ENCODE measurements at places on chromosomes 12 and 14.

GRCh38 chr12:44476683-44477082 lies 399.4 kb downstream of the NELL2 start:
- DNase-seq = no peak

GRCh38 chr12:6850796-6851152 lies 312 bp downstream of the CDCA3 start:
- no peak for DNase-seq

DNA sequence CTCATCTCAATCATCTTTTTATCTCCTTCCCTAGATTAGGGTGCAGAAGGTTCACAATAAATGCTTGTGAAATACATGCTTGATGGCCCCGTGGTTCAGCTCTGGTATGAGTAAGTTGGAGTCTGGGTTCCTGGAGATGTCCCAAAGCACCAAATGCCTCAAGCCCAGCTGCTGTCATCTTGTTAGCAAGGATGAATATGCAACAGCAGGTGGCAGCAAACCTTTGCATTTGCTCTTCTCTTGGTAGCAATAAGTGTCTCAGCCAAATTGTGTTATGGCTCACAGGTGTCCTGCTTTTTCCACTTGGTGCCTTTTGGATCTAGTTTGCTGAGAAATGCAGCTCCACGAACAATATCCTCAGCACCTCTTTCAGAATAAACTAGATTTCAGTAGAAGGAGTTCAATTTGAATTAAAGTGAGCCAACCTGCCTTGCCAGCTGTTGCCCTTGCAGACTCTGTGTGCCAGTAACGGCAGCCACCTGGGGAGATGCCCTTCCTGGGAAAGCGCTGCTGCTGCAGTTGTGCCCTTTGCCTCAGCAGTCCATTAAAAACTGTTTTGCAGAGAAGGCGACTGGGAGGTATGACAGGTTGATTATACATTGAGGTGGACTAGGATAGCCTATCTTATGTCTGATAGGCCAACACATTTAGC lies 417.3 kb downstream of the SNAPC1 start:
- DNase-seq = peak; percentile 50

DNA sequence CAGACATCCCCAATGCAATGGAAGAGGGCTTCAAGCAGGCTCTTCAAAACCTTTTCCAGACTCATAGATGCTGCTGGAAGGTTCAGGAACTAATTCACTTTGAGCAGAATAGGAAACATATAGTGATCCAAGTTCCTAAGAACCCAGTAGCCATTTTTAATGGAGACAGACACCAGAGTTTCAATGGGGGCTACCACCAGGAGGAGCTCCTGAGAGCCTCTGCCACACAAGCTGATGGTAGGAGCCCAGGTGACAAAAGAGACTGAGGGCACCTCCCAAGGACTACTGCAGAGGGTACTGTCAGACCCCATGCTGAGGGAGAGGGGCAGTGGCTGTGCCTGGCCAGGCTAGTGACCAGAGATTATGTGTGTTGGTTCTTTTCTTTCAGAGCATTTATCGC lies 45.9 kb downstream of the IFNG start:
- peak; percentile 41 for DNase-seq

GRCh38 chr14:36618641-36619040 lies 36.2 kb upstream of the NKX2-8 start:
- no peak for DNase-seq

GRCh38 chr14:75986439-75986765 lies 839 bp downstream of the IFT43 start:
- no peak for DNase-seq

DNA sequence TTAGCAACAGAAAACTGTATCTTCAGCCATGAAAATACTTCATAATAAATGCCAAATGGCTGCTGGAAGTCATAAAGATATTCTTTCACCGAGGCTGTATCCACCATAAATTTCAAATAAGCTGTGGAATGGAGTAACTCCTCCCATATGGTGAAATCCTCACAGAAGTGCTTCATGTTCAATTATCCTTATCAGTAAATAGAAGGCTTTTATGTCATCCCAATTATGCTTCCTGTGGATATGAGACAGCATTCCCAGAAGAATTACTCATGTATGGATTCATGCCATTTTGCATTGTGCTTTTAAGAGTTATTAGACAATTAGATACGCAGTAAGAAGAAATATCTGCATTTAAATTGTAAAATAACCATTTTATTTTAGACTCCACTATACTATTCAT lies 99.0 kb downstream of the RTN1 start:
- no peak for DNase-seq

GRCh38 chr14:55588259-55588699 lies 8.3 kb downstream of the KTN1 start:
- no peak for DNase-seq

- DNase-seq = no peak
Measured at GRCh38 chr12:115249671-115250278, 565.8 kb upstream of the TBX3 start.

DNA sequence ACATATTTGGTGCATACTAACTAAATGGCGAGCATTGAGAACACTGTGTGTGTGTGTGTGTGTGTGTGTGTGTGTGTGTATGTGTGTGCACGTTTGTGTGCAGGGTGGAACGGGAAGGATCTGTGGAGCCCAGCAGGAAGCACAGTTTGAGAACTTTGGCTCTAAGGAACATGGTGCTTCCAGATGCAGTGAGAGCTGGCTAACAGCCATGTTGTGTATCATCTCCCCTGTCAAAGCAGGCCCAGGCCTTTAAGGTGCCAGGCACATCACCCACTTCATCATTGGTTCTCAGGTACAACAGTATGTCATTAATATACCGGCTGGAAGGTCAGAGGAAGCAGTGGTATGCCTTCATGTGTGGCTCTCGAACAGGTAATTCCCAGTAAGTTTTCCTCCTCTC lies 72.5 kb downstream of the SLC8A3 start:
- DNase-seq = no peak

GRCh38 chr12:89525305-89525823 lies 483 bp downstream of the POC1B start:
- DNase-seq = peak; percentile 47

DNA sequence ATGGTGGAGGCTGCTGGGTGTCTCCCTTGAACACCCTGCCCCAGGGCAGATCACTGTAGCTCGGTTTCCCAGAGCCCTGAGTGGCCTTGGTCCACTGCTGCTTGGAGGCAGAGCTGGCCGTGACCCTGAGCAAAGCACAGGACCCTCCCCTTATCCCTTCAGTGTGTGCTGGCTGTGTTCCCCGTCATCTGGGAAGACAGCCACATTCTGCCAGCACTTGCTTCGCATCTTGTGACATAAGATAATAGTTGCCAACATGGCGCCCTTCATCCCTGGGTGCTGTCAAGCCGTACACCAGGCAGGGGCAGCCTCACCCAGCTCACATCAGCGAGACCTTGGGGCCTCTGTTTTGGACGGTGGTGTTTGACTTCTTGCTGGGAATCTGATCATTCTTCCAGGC lies 12.1 kb upstream of the ALDH2 start:
- DNase-seq = no peak

GRCh38 chr12:19852100-19852855 lies 413.0 kb downstream of the AEBP2 start:
- no peak for DNase-seq

GRCh38 chr14:64611358-64612020 lies 61.7 kb downstream of the PPP1R36 start:
- no peak for DNase-seq

- no peak for DNase-seq
Measured at GRCh38 chr14:36439766-36440165, 80.3 kb downstream of the NKX2-1 start.

DNA sequence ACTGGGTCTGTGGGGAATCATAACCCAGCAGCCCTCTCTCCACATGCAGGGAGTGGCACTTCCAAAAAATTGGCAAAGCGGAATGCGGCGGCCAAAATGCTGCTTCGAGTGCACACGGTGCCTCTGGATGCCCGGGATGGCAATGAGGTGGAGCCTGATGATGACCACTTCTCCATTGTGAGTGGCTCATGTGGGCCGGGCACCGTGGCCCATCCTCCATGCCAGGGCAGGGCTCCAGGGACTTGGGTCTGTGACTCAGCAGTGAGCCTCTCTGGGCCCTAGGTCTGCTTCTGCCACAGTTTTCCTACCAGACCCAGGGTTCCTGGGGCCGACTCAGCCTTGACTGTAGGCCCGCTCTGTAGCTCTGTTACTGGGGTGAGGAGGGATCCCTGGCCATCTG lies 2.2 kb downstream of the NPFF start:
- DNase-seq = no peak

- DNase-seq = no peak
Measured at GRCh38 chr12:1173781-1174617, 183.0 kb downstream of the ERC1 start.

DNA sequence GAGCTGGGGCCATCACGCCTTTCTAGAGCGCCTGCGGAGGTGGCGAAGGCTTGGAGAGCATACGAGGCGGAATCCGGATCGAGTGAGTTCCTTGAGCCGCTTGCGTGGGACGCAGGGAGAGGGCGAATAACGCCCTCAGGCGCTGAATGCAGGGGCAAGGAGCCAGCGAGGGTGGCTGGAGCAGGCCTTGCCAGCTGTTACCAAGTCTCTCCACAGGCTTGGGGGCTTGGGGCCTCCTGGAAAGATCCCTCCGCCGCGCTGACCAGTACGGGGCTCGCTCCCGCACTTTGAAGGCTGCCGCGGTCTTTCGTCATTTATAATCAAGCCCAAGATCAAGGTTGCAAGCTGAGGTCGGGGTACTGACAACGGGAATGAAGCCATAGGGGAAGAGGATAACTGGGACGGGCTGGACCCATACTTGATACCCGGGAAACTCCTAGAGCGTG lies 1.2 kb downstream of the FLRT2 start:
- DNase-seq = no peak

DNA sequence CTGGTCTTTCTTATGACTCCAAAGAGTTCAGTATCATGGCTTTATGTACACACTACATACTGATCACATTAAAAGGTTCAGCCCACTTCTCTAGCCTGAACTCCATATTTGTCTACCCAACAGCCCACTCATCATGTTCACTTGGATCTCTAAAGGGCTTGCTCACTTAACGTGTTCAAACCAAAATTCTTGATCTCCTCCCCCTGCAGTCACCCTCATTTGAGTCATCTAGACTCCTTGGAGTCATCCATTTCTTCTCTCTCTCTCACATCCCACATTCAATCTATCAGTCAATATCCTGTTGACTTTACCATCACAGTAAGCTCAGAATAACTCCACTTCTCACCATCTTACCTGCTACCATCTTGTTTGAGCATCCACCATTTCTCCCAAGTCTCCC lies 148.4 kb upstream of the ARID2 start:
- DNase-seq = no peak

DNA sequence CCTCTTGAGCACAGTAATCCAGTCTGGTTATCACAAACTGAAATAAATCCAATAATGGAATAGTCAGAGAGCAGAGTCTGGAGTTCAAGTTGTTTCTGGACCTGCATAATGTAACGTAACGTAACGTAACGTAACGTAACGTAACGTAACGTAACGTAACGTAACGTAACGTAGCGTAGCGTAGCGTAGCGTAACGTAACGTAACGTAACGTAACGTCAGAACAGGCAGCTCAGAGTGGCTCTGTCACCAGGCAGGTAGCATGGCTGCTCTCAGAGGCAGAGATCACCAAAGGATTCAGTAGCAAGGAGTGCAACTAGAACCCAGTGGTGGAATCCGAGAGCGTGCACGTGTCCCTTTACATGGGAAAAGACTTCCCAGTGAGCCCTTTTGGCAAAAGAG lies 85.7 kb upstream of the USP44 start:
- no peak for DNase-seq

- DNase-seq = no peak
Measured at GRCh38 chr12:89163918-89164317, 188.4 kb downstream of the DUSP6 start.

GRCh38 chr14:94748667-94749347 lies 21.1 kb downstream of the GSC start:
- peak; percentile 49 for DNase-seq

DNA sequence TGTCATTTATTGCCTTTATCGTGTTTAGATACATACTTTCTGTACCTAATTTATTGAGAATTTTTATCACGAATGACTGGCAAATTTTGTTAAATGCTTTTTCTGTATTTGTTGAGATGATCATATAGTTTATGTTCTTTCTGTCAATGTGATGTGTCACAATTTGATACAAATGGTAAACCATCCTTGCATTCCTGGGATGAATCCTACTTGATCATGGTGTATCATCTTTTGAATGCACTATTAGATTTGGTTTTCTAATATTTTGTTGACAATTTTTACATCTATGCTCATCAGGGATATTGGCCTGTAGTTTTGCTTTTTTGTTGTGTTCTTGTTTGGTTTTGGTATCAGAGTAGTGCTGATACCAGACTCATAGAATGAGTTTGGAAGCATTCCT lies 185.1 kb downstream of the NUBPL start:
- no peak for DNase-seq

GRCh38 chr12:54175200-54175963 lies 13.4 kb downstream of the SMUG1 start:
- no peak for DNase-seq

GRCh38 chr14:60085085-60085484 lies 6.6 kb upstream of the PCNX4 start:
- DNase-seq = no peak

GRCh38 chr12:97476255-97476654 lies 13.7 kb downstream of the RMST start:
- DNase-seq = no peak

DNA sequence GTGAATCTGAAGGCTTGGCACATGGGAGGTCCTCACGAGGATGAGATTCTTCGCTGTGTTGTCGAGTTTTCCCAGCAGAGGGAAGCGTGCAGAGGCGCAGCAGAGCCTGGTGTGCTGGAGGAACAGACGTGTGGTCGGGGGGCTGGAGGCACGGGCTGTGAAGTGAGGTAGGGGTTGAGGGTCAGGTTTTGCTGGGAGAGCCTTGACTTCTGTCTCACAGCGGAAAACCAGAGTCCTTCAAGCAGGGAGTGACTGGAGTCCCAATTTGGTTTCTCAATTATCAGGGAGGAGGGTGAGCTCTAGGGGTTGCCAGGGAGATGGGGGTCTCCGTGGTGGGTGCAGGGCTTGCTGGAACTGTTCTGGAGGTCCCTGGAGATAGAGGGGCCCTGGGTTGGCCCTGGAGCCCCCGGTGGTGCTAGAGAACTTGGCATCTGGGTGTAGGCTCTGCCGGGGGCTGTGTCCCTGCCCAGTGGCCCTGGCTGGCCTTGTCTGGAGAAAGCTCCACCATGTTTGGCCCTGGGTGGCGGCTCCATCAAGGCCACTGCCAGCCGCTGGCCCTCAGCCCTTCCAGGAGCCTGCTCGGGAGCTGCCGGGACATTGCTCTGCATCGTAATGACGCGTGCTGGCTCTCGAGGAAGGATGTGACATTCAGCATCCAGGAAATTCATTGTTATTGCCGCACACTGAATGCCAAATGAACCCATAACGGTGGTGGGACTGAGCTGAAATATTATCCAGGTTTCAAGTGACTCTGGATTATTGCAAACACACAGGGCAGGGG lies 215.7 kb downstream of the KIF26A start:
- DNase-seq = no peak

GRCh38 chr12:6666211-6666610 lies 3.3 kb upstream of the ING4 start:
- peak; percentile 63 for DNase-seq
